ENCODE measurements at places on chromosomes 3 and 15.

GRCh38 chr15:91148243-91148642 is 48.2 kb downstream of the SV2B start:
- no peak for DNase-seq

DNA sequence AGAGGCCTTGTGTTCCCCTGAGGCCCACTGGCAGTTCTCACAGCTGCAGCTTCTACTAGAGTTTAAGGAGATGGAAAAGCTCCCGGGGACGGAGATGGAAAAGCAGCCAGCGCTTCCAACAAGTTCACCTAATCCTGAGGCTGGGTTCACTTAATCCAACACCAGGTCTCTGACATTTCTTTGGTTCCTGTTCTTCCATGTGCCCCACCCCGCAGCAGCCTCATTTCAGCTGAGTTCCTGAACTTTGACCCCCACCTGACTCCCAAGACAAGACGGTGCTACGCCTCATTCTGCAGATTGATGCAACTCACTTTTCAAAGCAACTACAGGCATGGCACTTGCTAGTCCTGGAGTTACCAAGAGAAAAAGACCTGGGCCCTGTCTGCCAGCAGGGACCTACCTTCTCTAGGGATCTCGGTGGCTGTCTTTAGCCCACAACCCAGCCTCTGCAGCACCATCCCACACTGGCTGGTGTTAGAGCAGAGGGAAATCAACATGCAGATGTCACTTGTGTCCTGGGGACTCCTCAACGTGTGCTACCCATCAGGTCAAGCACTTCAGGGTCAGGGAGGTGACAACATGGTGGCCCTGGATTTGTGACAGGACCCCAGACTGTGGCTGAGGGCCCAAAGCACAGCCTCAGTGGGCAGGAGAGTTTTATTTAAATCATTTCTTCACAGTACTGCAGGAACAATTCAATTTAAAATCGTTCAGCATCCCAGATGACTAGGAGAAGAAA is 406.1 kb downstream of the VPS13C start:
- no peak for DNase-seq

- peak; percentile 21 for DNase-seq
Observed at GRCh38 chr3:192060160-192060781, 599.3 kb downstream of the PYDC2 start.

- no peak for DNase-seq
Observed at GRCh38 chr3:68162644-68163043, 508.2 kb upstream of the SUCLG2 start.

DNA sequence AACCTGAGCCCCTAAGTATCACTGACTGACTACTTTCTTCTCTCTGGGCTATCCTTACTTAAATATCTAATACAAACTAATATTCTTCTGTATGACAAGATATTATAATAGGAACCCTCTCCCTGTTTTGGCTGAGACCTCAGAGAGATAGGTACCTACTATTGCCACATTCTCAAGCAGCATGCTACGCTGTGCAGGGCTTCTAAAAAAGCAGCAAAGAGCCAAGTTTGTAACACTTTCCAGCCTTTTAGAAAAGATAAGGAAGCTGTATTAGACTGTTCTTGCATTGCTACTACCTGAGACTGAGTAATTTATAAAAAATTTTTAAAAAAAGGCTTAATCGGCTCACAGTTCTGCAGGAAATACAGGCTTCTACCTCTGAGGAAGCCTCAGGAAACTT is 126.8 kb upstream of the ABI3BP start:
- DNase-seq, result no peak

DNA sequence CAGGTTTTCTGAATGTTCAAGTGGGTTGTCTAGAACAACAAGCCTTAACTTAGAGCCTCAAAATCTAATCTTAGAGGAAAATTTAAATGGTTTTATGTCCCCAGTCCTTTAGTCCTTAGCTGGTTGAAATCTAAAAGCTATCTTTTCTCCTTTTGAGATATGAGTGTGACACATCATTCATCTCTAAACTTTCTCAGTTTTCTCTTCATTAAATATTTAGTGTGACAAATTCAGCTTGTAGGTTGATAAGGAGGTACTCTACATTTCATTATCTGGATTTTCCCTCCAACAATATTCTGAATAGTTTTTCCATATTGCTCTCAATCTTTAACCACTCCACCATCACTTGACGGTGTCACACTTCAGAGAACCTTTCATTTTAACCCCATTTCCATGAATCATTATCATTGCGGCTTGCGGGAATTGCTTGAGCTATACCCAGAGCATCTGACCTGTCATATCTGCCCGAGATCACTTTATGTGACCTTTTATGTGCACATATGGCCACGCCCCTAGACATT is 16.1 kb upstream of the ATP8B4 start:
- no peak for DNase-seq

DNA sequence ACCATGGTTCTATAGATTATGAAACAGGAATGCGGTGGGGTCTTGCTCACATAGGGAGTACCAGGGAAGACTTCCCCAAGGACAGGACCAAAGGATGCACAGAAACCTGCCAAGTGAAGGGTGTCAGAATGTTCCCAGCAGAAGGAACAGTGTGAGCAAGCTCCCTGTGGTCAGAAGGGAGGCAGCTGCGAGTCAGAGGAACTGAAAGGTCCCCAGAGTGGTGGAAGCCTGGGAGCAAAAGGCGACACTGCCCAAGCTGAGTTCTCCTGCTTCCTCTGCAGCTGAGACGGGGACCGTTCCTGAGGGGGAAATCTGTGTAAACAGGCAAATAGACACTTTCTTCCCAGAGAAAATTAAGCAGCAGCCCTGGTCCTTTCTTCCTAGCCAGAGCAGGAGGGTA is 14.2 kb upstream of the SLC6A6 start:
- DNase-seq, result no peak

GRCh38 chr15:47293466-47294162 is 423.7 kb upstream of the SEMA6D start:
- DNase-seq, result peak; percentile 45

GRCh38 chr15:69976366-69976994 is 121.2 kb downstream of the TLE3 start:
- no peak for DNase-seq

GRCh38 chr3:55540579-55540978 is 53.5 kb upstream of the WNT5A start:
- DNase-seq, result peak; percentile 58

Data from brain (organoid and tissue), 16 donors.